ENCODE measurements at places on chromosomes 2 and 18.

DNA sequence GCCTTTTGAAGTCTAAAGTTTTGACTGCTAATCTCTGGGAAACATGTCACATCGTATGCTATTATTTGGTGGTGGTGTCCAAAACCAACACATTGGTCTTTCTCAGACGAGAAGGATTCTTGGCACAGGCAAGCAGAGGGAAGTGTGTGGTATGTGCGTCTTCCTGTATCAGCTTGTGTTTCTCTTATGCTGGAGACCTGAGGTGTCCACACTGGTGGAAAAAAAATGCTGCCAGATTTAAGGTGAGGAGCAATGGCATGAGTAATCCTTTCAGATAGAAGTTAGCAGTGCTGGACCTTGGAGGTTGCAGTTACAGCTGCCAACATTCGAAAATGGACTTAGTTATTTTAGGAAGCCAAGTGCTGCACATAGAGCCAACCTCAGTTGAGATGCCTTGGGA is 11.7 kb upstream of the FHL2 start:
- DNase-seq, result no peak

GRCh38 chr18:71808616-71809015 is 735.5 kb downstream of the CBLN2 start:
- no peak for DNase-seq

- no peak for DNase-seq
These were observed 523.1 kb downstream of the PLCL1 start for GRCh38 chr2:198327526-198327925.

DNA sequence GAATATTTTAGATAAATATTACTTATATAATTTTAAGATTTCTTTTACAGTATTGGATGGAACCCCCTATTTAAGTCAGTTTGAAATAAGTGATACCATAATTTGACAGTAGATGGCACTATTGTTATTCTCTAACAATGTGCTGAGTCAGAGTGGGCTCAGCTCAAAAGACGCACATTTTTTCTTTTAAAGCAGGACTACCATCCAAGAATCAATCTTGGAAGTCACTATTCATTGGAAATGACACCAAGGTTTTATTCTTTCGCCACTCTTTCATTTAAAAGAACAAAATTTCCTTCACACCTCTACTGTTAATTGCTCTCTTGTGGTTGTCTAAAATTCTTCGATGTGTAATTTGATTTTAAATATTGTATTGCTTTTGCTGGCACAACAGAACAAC is 32.6 kb upstream of the SPAG16 start:
- peak; percentile 88 for DNase-seq

- DNase-seq, result no peak
These were observed 71.7 kb downstream of the ZFP36L2 start for GRCh38 chr2:43154685-43155084.

GRCh38 chr2:204604061-204604460 is 58.8 kb downstream of the PARD3B start:
- DNase-seq, result no peak

- DNase-seq, result peak; percentile 67
These were observed 1.7 kb downstream of the MAP2 start for GRCh38 chr2:209425471-209426071.

DNA sequence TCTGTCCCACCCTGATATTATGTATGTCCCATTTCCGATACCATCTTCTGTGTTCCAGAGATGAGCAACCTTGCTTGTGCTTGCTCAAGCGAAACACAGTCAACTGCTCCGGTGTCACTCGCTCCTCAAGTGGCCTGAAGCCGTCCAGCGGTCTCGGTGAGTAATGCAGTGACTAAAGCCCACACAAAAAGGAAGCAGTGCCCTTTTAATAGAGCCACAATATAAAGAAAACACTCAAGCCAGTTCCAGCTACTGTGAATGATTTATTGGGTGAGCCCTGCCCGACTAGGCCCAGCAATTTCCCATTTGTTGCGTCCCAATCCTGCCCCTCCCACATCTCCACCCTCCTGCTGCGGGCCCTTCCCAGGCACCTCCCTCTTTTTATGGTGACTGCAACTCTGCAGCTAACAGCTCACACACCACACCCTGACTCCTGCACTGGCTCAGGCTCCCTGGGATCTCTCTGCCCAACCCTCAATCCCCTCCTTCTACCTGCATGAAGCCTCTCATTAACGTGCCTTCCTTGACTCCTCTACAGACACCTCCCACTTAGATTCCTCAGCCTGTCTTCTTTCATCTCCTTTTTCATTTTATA is 44.2 kb upstream of the DSC1 start:
- DNase-seq, result no peak

GRCh38 chr18:74370115-74370514 is 54.5 kb downstream of the C18orf63 start:
- DNase-seq, result no peak

- no peak for DNase-seq
These were observed 81.2 kb downstream of the INSIG2 start for GRCh38 chr2:118169359-118170005.

DNA sequence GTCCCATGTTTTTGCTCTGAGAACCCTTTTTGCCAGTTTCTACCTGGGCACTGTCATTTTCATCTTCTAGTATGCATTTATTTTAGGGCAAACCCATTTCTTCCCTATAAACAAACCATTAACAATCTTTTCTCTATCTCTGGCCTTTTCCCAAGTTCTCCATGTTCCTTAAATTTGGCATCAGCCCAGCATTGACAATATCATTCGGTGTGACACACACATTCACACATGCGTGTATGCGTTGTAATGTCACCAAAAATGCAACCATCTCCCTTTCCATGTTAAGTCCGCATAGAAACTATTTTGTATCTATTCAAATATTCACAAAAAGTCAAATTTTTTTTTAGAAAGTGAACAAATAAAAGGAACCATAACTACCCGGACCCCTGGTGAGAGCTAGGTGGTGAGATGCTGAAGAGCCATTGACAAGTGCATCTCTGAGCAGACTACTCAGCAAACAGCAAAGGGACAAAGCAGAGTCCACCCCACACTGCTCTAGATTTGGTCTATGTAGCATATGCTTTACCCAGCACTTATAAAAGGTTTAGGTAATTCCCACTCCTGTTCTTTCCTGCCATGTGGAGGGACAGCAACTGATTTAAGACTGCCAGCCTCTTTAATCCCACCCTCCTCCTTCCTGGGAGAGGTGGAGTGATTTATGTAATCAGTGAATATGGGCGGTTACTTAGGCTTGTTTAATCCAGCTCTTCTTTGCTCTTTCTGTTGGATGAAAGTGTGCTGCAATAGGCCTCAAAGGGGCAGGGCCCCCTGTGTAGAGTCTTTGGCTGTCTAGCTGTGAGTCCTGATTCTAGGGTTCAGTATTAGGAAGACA is 124.1 kb downstream of the METTL8 start:
- no peak for DNase-seq

- no peak for DNase-seq
These were observed 160.1 kb upstream of the MYCN start for GRCh38 chr2:15780234-15780633.

GRCh38 chr2:143333168-143333791 is 204.1 kb downstream of the ARHGAP15 start:
- DNase-seq, result peak; percentile 71

GRCh38 chr2:113826346-113827285 is 63.3 kb upstream of the ACTR3 start:
- DNase-seq, result no peak

GRCh38 chr2:152661076-152661475 is 56.2 kb downstream of the PRPF40A start:
- DNase-seq, result no peak

GRCh38 chr2:171016125-171016524 is 87.1 kb downstream of the GORASP2 start:
- DNase-seq, result no peak

DNA sequence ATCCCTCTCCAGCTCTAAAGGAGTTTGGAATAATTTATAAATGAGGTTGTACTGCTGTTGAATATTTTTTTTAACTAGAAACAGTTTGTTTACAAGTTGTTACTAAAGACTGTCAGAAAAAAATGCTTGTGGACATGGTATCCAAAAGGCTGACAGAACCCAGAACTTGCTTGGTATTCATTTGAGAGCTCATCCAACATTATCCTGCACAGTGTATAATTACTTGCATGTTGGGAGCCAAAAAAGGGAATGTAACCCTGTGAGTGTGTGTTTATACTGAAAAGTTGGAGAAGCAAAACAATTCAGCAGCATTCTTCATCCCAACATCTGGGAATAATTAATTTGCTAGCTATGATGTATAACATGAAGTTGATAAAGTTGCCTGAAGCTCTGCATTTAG is 42.1 kb upstream of the EHBP1 start:
- no peak for DNase-seq

DNA sequence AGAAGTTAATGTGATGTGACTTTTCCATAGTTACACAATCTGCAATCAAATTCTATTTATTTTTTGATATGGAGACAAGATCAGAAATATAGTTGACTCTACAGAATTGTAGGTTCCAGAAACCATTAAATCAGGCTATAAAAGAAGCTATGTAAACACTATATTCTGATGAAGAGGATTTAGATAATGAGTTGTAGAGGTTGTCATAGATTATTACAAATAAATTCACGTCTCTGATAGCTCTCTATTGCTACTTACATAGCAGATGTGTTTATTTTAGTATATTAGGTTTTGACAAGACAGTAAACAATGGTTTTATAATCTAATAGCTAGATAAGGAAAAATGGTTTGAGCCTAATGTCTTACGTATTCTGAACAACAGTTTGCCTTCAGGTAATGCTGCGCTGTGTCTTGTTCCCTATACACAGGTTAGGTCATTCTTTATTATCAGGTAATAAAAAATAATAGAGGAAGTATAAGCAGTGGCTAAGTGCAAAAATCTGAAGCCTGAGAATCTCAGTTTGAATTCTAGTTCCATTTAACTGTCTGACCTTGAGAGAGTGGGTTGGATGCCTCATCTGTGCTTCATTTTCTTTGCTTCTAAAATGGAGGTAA is 93.4 kb downstream of the PPP1R1C start:
- no peak for DNase-seq

DNA sequence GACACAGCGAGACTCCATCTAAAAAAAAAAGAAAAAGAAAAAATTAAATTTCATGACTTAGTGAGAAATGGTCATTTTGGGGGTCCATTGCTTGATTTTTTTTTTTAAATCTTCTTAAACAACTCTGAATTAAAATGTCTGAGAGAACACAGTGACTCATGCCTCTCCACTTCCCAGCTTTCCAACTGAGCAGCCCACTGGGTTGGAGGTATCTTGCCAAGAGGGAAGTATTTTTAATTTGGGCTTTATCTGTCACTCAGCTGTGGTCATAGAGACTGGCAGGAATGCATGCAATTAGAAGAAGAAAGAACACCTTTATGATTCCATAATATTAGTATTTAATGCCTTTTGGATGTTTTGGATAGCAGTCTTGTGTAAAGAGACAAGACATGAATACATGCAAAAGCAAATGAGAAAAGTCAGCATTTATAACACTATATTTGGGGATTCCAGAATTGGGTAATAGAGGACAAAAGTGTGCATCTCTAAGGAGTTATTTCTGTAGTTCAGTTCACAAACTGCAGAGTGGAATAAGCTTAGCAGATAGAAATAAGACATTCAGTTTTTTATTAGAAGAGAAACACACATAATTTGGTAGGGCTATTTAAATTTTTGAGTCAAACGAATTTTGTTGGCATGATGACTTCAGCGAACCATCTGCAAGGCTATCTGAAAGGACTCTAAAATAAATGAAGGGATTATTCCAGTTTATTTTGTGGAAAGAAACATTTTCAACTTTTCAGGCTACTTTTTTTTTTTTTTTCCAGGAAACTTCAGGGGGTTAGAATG is 254.8 kb downstream of the TGIF1 start:
- DNase-seq, result no peak

DNA sequence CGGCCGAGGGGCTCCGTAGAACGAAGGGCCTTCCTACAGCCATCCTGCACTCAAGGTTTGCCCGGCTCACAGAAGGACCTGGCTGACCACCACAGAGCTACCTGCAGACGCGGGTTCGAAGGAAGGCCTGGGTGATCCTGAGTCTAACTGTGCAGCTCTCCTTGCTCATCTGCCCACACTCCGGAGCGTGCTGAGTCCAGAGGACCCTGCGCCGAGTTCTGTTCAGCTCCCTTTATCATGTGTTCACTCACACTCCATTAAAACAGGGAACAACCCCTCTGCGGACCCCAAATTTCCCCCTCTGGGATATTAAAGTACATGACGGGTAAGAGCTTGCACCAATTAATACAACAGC is 138.3 kb downstream of the PXDN start:
- no peak for DNase-seq

DNA sequence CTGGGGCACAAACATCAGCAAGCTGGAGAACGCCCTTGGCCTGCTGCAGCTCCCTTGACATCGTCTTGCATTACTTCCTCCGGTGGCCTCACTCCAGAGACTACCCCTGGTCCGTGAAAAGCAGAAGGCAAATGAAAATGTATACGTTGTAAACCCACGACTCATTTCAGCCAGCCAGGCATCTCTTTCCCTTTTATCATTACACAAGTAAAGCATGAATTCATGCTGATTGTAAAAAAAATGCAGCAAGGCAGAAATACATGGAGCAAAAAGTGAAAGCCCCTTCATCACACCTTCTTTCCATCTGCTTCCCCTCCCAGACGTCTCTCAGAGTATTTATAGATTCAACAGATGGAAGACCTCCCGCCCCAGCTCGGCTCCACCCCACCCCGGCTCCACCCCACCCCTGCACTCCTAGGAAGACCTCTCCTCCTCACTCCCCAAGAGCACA is 41.6 kb upstream of the RALBP1 start:
- DNase-seq, result no peak

DNA sequence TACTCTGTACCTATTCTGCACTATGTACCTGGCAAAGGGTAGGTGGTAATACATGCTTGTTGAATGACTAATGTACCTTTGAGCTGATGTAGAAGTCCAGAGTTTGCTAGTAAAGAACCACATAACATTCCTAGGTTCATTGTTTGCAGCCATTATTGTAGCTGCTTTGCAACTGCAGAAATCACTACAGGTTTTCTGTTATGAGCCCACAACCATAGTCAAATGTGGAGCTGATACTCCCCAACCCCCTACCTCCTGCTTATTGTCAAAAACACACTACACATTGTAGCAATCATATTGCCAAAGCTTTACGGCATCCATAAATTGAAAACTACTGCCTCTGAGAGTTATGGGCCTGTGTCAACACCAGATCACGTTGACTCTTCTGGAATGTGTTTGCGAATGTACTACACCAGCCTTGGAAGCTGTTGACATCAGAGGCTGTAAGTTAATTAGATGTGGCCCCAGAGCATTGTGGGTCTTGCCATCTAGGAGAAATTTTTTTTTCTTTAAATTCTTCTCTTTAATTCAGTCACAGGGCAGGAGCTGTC is 187.0 kb downstream of the AGPS start:
- no peak for DNase-seq

- DNase-seq, result no peak
These were observed 9.9 kb upstream of the EPHA4 start for GRCh38 chr2:221581986-221582385.

DNA sequence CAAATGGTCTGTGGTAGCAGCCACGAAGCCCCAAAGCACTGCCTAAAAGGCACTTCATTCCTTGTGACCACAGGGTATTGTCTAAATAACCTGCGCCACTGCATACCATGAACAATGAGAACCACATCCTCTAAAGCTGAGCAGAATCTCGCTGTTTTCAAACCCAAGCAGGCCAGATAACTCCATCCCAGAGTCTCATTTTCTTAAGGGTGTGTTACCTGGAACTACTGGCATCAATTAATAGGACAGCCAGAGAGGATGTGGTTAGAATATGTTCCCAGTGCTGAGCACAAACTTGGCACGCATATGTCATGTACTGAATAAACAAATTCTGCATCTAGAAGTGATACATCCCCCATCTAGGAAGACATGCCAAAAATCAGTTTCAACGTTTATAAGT is 13.0 kb downstream of the VPS4B start:
- no peak for DNase-seq

GRCh38 chr2:40457837-40458236 is 5.9 kb upstream of the SLC8A1 start:
- no peak for DNase-seq

- no peak for DNase-seq
These were observed 276.1 kb downstream of the RDH14 start for GRCh38 chr2:18284331-18284730.
